NCI-H524 treated with DMSO at 0.1 percent for 48 hours (cell line): ENCODE measurements at places on chromosomes 12 and 14.

DNA sequence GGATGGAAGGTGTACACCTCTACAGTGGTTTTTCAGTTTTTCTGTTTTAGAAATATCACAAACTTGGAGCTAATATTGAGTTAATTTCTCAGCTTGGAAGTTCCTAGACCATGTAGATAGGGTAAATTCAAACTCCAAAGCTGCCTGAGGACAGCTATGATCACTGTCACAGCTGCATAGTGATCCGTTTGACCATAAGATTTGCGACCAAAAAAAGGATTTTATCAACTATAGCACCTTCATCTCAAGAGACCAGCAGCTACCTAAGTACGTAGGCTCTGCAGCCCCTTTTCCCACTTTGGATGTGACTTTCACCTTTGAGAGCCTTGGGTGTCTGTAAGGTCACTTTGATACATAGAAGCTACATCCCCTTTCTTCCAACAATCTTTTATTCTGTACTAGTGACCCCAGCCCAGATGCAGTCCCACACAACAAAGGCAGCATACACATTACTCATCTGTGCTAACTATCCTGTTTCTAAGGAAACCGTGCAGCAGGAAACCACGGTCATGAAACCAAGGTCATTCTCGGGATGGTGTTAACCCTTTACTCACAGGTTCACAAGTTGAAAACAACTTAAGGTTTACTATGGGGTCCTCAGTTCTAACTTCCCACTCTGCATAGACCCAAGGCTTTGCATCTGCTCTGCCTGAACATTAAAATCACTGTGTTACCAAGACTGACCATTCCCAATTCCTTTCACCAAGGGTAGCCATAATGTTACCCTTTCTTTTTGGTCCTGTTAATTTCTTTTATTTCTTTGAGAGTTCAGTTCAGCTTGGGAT lies 75.4 kb downstream of the IFT81 start:
- no peak for DNase-seq

DNA sequence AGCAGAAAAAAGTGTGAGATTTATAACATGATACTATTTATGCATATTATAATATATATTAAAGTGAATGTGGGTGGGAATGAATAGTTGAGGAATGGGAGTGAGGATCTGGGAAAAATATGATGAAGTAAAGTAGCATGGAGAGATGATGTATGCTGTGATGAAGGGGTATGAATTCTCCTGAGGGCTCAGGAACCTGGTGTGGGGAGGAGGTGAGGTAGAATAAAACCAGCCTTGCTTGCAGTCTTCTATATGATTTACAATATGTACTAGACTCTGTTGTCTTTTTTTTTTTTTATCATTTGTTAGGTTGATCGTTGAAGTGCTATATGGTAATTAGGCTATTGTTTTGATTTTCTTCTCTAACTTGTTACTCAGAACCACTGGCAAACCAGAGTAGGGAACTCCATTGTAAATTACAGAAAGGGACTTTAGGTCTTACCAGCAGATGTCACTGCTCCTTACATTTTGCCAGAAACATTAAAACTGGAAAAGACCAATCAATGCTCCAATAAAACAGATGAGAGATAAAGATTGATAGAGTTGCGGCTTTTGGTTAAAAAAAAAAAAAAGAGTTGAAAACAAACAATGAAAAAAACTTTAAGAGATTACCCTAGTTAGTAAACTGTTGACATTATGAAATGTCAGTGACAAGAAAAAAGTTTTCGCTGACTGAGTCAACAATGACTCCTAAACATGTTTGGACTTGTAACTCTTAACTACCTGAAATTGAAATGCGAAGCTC lies 39.9 kb downstream of the ATL1 start:
- peak; percentile 23 for DNase-seq

DNA sequence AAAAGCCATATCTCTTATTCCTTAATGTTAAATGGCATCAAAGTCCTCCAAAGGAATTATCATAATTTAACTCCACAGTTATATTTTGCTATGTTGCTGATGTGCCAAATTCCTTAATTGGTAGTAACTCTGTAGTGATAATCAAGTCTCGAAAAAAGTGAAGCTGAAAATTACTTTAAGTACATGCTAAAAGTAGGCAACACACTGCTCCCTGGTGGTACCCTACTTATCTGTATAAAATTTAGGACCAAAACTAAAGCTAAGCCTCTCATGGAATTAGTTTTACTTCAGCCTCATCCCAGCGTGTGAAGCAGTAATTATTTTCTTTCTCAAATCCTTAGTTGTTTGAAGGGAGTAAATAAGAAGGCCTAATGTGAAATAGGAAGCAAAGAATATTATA lies 132.8 kb downstream of the TTLL5 start:
- DNase-seq: no peak

DNA sequence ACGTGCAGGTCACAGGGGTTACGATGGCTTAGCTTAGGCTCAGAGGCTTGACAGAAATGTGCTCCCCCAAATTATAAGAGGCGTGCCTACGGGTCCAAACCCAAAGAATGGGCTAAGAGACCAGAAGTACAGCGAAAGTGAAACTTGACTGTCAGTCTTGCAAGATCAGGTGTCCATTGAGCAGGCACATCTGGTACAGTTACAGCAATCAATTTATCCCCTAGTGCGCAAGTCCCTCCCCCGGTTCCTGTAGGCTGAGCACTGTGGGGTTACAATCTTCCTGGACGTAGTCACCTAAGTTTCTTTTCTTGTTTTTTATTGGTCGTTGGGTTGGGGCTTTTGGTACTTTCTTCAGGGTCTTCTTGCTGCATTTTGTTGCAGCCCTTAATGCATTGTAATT lies 134.2 kb downstream of the UNC79 start:
- no peak for DNase-seq

- no peak for DNase-seq
These were observed 648 bp downstream of the CHD4 start for GRCh38 chr12:6606331-6607131.

GRCh38 chr14:102215071-102215470 lies 75.4 kb downstream of the WDR20 start:
- no peak for DNase-seq

- no peak for DNase-seq
These were observed 8.2 kb downstream of the VDR start for GRCh38 chr12:47896633-47897032.

GRCh38 chr12:100265732-100266584 lies 921 bp downstream of the DEPDC4 start:
- DNase-seq: no peak

- DNase-seq: no peak
These were observed 85.3 kb upstream of the PAWR start for GRCh38 chr12:79776111-79776510.

DNA sequence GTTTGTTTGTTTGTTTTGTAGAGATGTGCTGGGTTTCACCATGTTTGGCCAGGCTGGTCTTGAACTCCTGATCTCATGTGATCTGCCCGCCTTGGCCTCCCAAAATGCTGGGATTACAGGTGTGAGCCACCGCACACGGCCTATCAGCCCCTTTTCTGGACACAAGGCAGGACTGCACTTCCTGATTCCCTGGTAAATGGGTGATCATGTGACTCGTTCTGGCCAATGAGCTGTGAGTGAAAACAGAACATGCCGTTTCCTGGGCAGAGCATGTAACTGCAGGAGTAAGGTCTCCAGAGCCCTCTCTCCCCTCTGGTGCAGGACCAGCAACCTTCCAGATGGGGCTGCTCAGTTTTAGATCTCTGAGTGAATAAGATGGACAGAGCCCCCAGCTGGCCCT lies 92.7 kb downstream of the ITPK1 start:
- DNase-seq: peak; percentile 74

DNA sequence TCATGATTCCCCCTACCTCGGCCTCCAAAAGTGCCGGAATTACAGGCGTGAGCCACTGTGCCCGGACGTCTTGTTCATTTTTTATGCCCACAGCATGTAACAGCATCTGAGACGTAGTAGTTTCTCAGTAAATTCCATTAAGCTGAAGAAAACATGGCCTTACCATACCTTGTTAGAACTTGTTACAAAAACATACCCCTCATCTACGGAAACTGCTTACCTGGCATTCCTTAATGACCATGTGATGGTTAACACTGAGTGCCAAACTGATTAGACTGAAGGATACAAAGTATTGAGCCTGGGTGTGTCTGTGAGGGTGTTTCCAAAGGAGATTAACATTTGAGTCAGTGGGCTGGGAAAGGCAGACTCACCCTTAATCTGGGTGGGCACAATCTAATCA lies 186.8 kb downstream of the CEP128 start:
- DNase-seq: no peak

GRCh38 chr14:64800000-64800399 lies 79.7 kb downstream of the SPTB start:
- DNase-seq: no peak

GRCh38 chr12:14954269-14954668 lies 7.1 kb downstream of the ARHGDIB start:
- DNase-seq: no peak

DNA sequence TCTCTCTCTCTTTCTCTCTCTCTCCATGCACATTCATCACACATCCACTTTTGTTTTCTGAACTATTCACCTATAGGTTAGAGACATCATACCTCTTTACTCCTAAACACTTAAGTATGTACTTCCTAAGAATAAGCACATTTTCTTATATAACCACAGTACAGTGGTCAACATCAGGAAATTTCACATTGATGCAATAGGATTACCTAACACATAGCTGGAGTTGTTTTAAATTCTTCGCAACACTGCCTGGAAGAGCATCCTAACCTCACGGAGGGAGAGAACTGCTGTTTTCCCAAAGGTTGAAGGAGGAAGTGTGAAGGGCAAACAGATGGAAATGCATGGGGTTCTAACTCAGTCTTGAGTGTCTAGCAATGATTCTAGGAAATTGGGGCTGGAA lies 159.2 kb downstream of the SYT1 start:
- no peak for DNase-seq

DNA sequence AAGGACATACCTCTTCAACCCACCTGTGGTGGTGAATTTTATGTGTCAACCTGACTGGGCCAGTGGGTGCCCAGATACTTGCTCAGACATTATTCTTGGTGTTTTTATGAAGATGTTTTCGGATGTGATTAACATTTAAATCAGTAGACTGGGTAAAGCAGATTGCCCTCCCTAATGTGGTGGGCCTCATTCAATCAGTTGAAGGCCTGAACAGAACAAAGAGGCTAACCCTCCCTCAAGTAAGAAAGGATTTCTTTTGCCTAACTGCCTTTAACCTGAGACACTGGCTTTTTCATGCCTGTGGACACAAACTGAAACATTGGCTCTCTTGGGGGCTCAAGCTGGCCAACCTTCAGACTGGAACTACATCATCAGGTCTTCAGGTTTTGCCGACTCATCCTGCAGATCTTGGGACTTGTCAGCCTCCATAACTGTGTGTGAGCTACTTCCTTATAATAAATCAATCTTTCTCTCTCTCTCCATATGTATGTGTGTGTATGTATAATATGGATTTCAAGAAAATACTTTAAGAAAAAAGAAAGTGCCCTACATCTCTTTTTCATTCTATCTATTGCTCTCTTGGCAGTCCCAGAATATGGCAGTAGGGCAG lies 39.4 kb downstream of the RTN1 start:
- DNase-seq: no peak

DNA sequence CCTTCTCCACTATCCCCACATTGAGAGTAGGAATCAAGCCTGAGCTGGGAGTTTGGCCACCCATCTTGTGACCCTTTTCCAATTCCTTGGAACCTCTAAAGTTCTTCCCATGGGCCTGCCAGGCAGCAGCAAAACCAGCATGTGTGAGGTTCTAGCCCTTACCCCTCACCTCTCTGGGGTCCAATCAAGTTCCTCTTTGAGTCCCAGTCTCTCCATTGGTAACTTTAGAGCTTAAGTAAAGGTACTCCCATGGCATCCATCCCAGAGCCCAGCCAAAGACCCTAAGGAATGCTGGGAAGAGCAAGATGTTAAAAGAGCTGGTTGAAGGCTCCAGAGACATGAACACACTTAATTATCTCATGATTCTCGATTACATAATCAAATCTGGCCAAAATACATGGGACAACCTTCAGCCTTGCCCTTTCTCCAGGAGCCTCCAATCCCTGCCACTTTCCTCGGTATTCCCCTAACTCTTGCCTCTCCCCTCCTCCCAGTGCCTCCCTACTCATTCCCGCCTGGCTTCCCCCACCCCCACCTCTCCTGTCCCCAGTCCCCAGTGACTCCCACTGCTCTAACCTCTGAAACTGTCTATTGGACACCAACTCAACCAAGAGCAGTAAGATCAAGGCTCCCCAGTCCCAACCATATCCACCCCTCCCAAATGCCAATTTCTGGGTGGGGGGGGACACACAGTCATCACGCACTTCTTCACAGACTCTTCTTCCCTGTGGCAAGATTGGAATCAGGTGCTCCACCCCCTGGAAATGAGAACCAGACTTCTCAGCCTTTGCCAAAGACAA lies 4.8 kb upstream of the TNS2 start:
- DNase-seq: no peak

DNA sequence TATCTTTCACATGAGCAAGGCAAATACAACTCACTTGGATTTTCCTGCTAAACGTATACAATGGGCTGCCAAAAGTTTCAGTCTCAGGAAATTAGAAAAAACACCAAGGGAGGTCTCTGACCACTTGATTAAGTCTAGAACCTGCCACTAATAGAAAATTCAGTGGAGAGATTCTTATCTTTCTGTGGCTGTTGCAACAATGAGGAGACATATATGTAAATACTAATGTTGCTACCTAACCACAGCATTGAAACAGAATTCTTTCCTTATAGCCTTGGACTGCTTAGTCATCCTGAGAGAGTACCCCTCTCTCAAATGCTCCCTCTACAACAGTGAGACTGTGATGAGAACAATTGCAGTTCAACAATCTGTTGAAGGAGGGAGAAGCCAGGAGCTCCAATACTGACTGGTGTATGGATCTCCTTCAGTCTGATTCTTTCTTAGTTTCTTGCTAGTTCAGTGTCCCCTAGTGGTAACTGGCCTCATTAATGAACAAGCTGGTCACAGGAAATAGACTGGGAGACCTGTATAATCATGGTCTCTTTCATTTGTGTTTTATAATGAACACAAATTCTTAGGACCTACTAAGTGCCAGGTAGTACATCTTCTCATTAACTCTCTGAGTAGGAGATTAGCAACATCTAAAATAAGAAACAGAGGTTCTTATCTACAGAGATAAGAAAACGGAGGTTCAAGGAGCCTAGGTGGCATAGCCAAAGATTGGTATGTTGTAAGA lies 164.5 kb downstream of the SLC38A4 start:
- peak; percentile 18 for DNase-seq

DNA sequence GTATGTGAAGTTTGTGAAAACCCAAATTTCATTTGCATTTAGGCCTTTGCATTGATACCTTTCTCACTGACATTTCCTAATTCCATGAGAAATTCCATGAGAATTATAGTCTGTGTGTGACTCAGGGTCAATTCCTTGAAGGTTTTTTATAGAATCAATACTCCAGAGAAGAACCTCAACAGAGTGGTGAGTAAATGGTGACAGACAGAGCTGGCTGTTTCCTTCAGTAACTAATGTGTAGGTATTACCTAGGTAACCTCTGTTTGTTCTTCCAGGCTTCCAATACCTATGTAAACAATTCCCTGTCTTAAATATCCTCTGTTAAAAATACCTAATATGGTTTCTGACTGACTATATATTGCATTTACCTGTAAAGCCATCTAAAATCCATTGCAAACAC lies 117.0 kb downstream of the TTC8 start:
- DNase-seq: no peak

- no peak for DNase-seq
These were observed 42.1 kb downstream of the TSPAN9 start for GRCh38 chr12:3119192-3119755.

- no peak for DNase-seq
These were observed 142.7 kb downstream of the KIF26A start for GRCh38 chr14:104280902-104281767.
